Activated CD4-positive, alpha-beta T cell treated with anti-CD3 and anti-CD28 coated beads for 24 hours (primary cell): ENCODE measurements at places on chromosomes 5 and 9.

DNA sequence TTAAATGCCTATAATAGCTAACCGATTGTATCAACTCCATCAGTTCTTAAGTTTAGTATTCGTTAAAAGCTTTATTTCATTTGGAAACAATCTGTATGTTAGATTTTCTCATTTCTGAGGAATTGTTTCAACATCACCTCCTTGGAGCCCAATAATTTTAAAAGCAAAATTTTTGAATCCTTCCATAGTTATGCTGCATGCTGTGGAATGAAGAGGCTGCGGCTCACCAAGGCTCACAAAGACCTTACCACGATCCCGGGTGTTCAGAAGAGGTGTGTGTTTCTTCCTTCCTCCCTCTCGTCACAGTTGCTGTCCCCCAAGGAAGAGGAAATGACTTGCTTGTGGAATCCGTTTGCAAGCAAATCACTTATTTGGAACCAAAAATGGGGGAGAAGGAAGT, 143.8 kb downstream of the FGF1 start:
- no peak for DNase-seq

GRCh38 chr9:95822015-95822414, 53.5 kb upstream of the ERCC6L2 start:
- no peak for DNase-seq

DNA sequence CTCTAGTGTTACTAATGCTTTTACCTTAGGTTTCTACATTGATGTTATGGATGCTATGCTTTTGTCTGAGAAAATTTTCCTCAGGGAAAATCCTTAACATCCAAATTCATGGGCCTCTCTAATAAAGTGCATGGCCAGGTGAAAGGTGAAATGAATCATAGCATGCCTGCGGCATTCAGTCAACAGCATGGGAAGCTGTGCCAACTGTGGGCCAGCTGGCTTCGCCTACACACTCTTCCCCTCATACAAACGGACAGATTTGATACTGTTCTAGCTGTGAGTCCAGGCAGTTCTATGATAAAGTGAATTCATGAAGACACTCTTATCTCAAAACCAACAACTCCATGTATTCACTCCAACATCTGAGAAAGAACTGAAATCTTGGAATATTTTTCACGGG, 374.1 kb downstream of the PLK2 start:
- DNase-seq, result no peak

DNA sequence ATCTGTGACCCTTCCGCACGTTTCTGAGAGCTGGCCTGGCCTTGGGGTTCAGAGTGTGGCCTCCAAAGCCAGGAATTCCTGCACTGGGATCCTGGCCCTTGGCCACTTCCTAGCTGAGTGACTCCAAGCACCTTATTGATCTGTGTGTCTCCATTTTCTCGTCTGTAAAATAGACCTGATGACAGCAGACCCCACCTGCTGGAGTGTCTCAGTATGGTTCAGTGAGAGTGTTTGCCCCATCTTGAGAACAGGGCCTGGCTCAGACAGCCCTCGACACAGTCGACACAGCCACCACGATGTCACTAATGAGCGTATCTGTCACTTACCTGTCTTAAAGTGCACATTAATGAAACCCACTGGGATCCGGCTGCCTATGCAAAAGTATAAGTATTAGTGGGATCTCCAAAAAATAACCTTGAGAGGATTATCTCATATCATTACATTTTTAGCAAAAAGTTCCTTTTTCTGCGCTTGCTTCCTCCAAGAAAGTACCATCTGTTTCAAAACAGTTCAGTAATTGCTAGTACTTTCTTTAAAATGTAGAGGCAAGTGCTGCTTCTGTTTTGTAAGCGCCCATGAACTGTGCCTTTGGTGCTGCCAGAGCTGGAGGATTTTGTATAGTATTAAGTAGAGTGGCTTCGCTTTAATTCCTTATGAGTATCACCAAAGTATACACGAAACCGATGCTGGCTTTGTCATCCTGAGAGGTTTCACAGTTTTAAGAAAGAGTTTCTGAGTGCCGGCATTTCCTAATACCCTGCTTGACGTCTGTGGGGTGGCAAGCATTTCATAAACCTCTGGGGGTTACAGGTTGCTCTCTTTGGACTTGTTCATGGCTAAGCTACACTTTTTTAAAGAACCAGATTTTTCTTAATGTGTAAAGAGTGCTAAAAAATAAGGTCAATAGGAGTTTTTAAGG, 31.7 kb downstream of the UBE2QL1 start:
- no peak for DNase-seq

DNA sequence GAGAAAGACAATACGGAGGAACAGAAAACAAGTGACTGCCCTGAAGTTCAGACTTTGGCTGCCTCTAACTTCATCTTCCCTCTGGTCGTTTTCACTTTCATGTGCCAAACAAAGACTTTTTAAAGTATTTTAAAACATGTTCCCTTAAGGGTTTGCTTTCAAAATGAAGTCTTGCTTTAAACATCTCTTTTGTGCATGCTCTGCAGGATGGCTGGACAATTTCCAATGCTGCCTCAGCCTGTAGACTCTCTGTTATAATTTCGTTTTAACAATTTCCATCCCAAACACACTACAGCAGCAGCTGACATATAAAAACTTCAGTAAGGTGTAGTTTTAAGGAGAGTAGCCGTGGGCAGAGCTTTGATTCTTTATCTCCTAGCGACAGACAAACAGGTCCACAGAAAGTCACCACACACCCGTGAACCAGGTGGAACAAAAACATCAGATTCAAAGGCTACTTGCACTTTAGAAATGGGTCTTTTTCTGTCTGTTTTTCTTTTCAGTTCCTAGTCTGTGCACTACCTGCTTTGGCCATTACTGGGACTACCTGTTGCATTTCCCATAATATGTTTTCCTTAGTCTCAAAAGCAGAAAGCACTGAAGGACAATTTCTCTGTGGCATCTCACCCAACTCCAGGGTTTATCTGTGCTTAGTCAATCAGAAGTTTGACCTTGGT, 308.9 kb downstream of the DTWD2 start:
- no peak for DNase-seq

- DNase-seq, result no peak
Observed at GRCh38 chr5:179318221-179318955, 26.9 kb downstream of the ADAMTS2 start.
